ENCODE measurements at places on chromosomes 3 and 15.
A peak's percentile ranks its signal among the peaks of the same experiment; 100 is the strongest.

- no peak for DNase-seq
Measured at GRCh38 chr3:31289584-31289983, 243.1 kb upstream of the STT3B start.

- no peak for DNase-seq
Measured at GRCh38 chr3:124566701-124567100, 163.6 kb upstream of the UMPS start.

GRCh38 chr3:12303993-12304392 is 15.1 kb downstream of the PPARG start:
- DNase-seq, result no peak

DNA sequence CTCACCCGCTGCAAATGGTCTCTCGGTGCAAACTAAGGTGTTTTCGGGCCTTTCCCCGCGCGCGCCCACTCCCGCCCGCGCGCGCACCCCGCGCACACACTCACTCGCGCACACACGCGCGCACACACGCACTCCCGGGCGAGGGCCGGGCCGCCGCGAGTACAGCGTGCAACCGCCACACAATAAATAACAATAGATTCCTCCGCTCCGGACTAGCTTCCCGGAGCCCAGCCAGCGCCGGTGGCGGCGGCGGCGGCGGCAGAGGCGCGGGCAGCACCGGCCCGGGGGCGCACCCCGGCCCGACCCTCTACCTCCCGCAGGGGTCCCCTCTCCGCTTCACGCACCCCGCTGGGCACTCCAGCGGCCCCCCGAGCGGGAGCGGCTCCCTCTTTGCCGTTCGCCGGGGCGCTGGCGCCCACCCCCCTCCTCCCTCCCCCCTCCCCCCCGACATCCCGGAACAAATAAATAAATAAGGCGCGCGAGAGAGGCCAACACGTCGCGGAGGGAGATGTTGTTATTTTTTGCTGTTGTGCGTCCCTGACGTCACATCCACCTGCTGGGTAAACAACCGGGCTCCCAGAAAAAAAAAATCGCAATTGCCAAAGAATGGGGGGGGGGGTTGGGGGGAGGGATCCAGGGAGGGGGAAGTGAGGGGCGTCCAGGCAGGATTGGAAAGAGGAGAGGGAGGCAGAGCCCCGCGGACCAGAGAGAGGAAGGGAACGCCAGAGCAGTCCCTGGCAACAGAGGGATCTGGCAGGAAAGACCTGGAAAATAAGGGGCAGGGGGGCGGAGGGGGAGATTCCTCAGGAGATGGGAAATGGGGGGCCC is at the start of gene FOXP1:
TSS of gene FOXP1 (minus strand) at position 163 of the 828 bp plus-strand sequence. CDS start 385,347 bp downstream, outside the sequence.
- peak; percentile 29 for DNase-seq

GRCh38 chr3:73766599-73767381 is 142.0 kb upstream of the PDZRN3 start:
- no peak for DNase-seq

GRCh38 chr3:177760803-177761202 is 563.5 kb upstream of the TBL1XR1 start:
- DNase-seq, result no peak

DNA sequence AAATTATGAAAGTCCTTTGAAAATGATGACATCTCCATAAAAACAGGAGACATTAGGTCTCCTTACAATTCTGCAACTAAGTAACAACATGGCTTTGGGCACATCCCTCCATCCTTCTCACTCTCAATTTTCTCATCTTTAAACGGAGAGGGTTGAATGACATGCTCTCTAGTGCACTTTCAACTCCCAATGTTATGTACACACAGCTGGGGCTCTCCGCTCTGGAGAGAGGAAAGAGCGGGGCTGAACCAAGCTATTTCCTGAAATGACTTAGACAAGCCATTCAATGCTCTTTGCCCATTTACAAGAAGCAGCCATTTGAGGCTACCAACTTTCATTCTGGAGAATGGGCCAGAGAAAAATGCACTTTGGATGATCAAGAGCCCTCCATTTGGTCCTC is 144.2 kb upstream of the BNIP2 start:
- no peak for DNase-seq

- no peak for DNase-seq
Measured at GRCh38 chr3:44001072-44001471, 240.6 kb upstream of the TOPAZ1 start.

GRCh38 chr3:146466604-146467003 is 2.8 kb downstream of the PLSCR2 start:
- DNase-seq, result no peak

GRCh38 chr3:134365766-134366065 is 8.5 kb downstream of the AMOTL2 start:
- no peak for DNase-seq

- DNase-seq, result no peak
Measured at GRCh38 chr3:81513591-81513990, 247.9 kb downstream of the GBE1 start.

GRCh38 chr15:80464951-80465625 is 60.9 kb downstream of the ARNT2 start:
- peak; percentile 15 for DNase-seq
